Myometrial cell (primary cell): ENCODE measurements at places on chromosomes 4 and X. TPM values are rescaled to one million over a fixed set of nuclear protein-coding genes. Genes with fewer than 3 reads are reported as not detected.

CENPVL3 gene
- not detected in 2 replicates for total RNA-seq

FGFBP2 gene
- total RNA-seq, result not detected in 2 replicates

ZMAT1 gene
- total RNA-seq, result under 0.01 TPM in 1 of 2 replicates, not detected in the other

STK32B gene
- total RNA-seq, result 0.18 TPM in 1 of 2 replicates, not detected in the other

SOD3 gene
- 1.4 and 5.3 TPM in 2 replicates for total RNA-seq

ETDA gene
- not detected in 2 replicates for total RNA-seq

PDS5A gene
- 35.5 and 37.2 TPM in 2 replicates for total RNA-seq

ATP1B4 gene
- total RNA-seq, result not detected in 2 replicates

CCDC158 gene
- total RNA-seq, result not detected in 2 replicates

KIT gene
- total RNA-seq, result 0.58 TPM in 1 of 2 replicates, not detected in the other

TECRL gene
- not detected in 2 replicates for total RNA-seq

INTU gene
- total RNA-seq, result 3.5 and 42.2 TPM in 2 replicates

USP51 gene
- total RNA-seq, result 0.58 and 1.2 TPM in 2 replicates

GUCY1B1 gene
- total RNA-seq, result 3.5 and 3.7 TPM in 2 replicates

SHOX gene
- total RNA-seq, result not detected in 2 replicates

SPIN2A gene
- not detected in 2 replicates for total RNA-seq

EPGN gene
- not detected in 2 replicates for total RNA-seq

PABPC4L gene
- 0.53 and 0.86 TPM in 2 replicates for total RNA-seq

NLGN4X gene
- total RNA-seq, result not detected in 2 replicates

IL3RA gene
- not detected in 2 replicates for total RNA-seq

UCP1 gene
- not detected in 2 replicates for total RNA-seq

CORIN gene
- total RNA-seq, result 44.0 and 44.7 TPM in 2 replicates

GLRB gene
- 3.5 and 9.7 TPM in 2 replicates for total RNA-seq

BEX1 gene
- 1.8 and 3.7 TPM in 2 replicates for total RNA-seq

USP17L17 gene
- total RNA-seq, result not detected in 2 replicates

MAGEB17 gene
- total RNA-seq, result not detected in 2 replicates

RCHY1 gene
- 16.1 and 22.0 TPM in 2 replicates for total RNA-seq

P2RY4 gene
- not detected in 2 replicates for total RNA-seq

ENPEP gene
- under 0.01 and 2.3 TPM in 2 replicates for total RNA-seq

SLC6A14 gene
- total RNA-seq, result not detected in 2 replicates

TRPC5OS gene
- not detected in 2 replicates for total RNA-seq

OPN1MW2 gene
- not detected in 2 replicates for total RNA-seq

ARX gene
- total RNA-seq, result not detected in 2 replicates

HNRNPH2 gene
- 40.4 and 53.5 TPM in 2 replicates for total RNA-seq

LINC00632 gene
- 11.2 and 16.8 TPM in 2 replicates for total RNA-seq

PITX2 gene
- not detected in 2 replicates for total RNA-seq

ADAD1 gene
- not detected in 2 replicates for total RNA-seq

ZCCHC18 gene
- total RNA-seq, result under 0.01 and 0.18 TPM in 2 replicates

HSFX2 gene
- not detected in 2 replicates for total RNA-seq

GPR173 gene
- 1.2 and 1.9 TPM in 2 replicates for total RNA-seq

TRMT10A gene
- total RNA-seq, result 3.5 and 4.6 TPM in 2 replicates

SLC10A4 gene
- total RNA-seq, result 0.35 TPM in 1 of 2 replicates, not detected in the other

RAB33A gene
- 4.8 and 8.1 TPM in 2 replicates for total RNA-seq

XAGE3 gene
- not detected in 2 replicates for total RNA-seq
